ENCODE measurements at places on chromosomes 12 and 14. TPM values are rescaled to one million over a fixed set of nuclear protein-coding genes. Genes with fewer than 3 reads are reported as not detected.

The ALDH2 gene
- 25.1 TPM for total RNA-seq

The LYZ gene
- total RNA-seq = not detected

The KMT2D gene
- 15.9 TPM for total RNA-seq

The SLC16A7 gene
- 6.6 TPM for total RNA-seq

The RTL1 gene
- total RNA-seq = not detected

The SERPINA1 gene
- total RNA-seq = not detected

All from mammary microvascular endothelial cell (primary cell).